Stimulated activated CD8-positive, alpha-beta memory T cell treated with anti-CD3 and anti-CD28 coated beads, Interleukin-2, amount 100 ng/mL, for 1 hour (primary cell): ENCODE measurements at places on chromosomes 7 and 10.

DNA sequence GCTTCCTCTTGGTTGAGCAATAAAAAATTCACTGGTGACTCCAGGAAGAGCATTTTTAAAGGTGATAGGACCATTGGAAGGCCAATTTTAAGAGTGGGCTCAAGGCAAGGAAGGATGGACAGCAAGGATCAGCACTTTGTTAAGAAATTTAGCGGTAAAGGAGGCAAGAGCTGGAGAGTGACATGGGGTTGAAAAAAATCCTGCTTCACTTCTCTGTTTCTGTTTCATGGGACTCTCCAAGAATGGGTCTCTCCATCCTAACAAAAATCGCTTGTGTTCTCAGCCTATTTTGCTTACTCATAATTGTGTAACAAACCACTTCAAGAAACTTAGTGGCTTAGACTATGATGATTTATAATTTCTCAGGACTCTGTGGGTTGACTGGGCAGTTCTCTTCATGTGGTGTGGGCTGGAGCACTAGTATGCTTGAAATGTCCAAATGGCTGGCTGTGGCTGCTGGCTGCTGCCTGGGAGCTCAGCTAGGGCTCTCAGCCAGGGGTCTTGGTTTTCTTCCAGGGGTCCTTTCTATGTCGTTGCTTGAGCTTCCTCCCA, 59.8 kb upstream of the ZNRF2 start:
- DNase-seq: no peak

GRCh38 chr10:30116041-30116491, 56.7 kb upstream of the JCAD start:
- no peak for DNase-seq

- no peak for DNase-seq
Observed at GRCh38 chr10:133453516-133454203, at the start of gene SCART1. TSS of gene SCART1 (plus strand) at chr10:133453945. CDS start at chr10:133453998, 53 bp downstream.

GRCh38 chr7:155721056-155721455, 76.6 kb downstream of the RBM33 start:
- no peak for DNase-seq

DNA sequence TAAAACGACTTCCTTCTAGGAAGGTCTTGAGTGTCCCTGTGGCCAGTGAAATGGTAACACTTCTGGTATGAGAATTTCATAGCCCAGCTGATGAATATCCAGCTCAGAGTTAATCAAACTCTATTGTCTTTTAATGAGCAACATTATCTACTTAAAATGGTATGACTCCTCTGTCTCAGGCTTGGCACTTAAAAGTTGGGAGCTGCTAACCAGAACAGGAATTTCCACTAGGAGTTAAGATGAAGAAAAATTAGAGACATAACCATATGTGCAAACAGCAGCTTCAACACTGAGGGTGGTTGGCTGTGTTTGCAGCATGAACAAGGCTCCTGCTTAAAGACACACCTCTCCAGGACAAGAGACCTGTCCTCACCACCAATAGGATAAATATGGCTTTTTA, 46.8 kb downstream of the CH25H start:
- no peak for DNase-seq

GRCh38 chr7:54838175-54838910, 79.3 kb upstream of the SEC61G start:
- no peak for DNase-seq

- DNase-seq: no peak
Observed at GRCh38 chr10:132554991-132555647, 17.5 kb downstream of the INPP5A start.

GRCh38 chr7:44798649-44799305, 2.3 kb downstream of the PPIA start:
- DNase-seq: no peak

GRCh38 chr7:78677391-78677790, 776.1 kb downstream of the MAGI2 start:
- no peak for DNase-seq

GRCh38 chr7:21169667-21170580, 258.0 kb upstream of the SP4 start:
- no peak for DNase-seq

DNA sequence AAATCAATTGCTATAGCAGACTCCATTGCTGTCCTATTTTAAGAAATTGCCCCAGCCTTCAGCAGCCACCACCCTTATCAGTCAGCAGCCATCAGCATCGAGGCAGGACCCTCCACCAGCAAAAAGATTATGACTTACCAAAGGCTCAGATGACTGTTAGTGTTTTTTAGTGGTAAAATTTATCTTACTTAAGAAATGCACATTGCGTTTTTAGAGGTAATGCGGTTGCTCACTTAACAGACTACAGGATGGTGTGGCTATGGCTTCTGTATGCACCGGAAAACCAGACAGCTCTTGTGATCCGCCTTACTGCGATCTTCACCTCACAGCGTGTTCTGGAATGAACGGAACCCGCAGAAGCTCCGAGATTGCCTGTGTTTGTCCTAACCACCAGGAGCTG, 58.1 kb downstream of the WDR37 start:
- DNase-seq: no peak

GRCh38 chr10:33248638-33249037, 85.8 kb downstream of the NRP1 start:
- no peak for DNase-seq

- no peak for DNase-seq
Observed at GRCh38 chr7:112192236-112193154, 13.7 kb downstream of the DOCK4 start.

DNA sequence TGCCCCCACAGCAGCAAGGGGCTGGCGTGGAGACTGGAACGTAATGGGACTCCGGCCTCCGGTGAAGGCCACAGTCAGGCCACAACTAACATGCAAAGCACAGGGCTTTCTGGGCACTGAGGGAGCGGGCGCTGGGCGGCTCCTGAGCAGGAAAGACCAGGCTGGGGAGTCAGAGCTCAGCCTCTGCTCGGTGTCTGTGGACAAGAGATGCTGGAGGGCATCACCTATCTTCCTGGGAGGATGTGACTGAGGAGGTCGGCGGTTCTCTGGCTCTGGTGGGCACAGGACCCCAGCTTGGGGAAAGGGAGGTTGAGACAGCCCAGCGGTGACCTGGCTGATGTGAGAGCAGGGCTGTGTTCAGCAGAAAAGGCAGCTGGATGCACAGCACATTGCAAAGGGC, 11.7 kb downstream of the CNPY1 start:
- no peak for DNase-seq

DNA sequence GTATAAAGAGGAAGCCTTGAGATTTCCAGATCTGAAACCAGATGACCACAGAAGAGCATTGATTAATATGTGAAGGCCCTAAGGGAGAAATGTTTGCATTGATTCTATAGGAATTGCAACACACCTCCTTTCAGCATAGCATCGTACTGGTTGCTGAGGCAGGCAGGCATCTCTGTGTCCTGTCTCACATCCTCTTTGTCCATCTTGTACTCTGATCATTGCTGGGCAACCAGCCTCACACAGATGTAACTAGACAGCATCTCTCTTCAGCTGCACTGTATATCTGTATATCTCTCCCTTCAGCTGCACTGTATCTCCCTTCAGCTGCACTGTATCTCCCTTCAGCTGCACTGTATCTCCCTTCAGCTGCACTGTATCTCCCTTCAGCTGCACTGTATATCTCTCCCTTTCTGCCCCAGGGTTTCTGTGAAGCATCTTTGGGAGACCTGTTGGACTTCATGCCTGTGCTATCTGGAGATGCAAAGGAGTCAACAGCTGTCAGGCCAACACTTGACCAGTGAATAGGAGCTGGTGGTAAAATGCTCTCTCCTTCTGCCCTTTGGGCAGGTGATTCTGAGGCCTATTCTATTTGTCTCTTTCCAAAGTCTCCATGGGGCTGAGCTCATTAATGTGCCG, 40.3 kb downstream of the TMEM178B start:
- no peak for DNase-seq

DNA sequence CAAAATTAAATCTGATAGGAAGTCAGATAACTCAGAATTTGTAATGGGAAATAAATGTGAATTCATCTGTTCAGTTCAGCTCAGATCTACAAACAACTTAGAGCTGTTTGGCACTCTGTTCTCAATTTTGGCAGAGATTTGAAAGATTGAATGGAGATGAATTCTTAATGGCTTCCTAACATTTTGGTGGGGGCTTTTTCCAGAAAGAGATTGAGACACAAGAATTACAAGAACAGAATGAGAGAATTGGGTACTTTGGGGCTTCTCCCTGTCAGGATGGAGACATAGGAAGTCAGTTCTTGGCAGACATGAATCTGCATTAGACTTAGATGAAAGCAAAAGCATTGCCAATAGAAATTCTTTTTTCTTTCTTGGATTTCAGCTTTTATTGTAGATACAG, 39.0 kb upstream of the PTPRZ1 start:
- no peak for DNase-seq

- DNase-seq: no peak
Observed at GRCh38 chr7:151705636-151706276, 171.2 kb downstream of the PRKAG2 start.

GRCh38 chr10:47053081-47053798, 142.0 kb downstream of the PTPN20 start:
- no peak for DNase-seq

DNA sequence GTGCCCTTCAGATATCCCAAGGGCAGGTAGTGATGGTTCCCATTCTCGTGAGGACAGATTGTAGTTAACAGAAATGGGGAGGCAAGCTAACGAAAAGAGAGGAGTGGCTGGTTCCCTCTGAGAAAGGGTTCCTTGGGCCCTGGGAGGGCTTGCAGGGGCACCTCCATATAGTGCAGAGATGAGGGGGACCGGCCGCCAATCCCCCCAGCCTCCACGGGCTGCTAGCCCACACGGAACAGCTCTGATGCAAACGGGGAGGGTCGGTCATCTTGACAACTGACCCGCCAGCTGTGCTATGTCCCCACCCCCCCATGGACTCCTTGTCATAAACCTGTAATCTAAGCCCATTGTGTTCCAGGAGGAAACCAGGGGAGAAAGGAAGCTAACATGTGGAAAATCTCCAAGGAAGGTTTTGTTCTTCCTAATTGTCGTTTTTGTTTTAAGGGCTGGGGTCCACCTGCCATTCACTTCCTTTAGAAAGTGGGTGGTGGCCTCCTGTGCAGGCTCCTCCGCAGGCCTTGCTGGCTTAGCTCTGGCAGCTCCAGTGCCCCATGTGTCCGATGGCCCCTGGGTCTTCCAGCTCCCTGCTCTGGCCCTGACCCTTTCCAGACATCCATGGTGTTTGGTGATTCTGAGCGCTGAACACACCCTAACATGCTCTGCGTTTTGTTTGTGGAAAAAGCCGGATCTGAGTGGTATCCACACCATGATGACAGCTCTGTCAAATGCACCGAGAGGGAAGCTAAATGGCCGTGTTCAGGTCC, 15.9 kb downstream of the ADCY1 start:
- DNase-seq: no peak

- no peak for DNase-seq
Observed at GRCh38 chr7:143248761-143249354, 14.4 kb upstream of the GSTK1 start.

GRCh38 chr10:132518572-132519381, 18.8 kb upstream of the INPP5A start:
- no peak for DNase-seq

DNA sequence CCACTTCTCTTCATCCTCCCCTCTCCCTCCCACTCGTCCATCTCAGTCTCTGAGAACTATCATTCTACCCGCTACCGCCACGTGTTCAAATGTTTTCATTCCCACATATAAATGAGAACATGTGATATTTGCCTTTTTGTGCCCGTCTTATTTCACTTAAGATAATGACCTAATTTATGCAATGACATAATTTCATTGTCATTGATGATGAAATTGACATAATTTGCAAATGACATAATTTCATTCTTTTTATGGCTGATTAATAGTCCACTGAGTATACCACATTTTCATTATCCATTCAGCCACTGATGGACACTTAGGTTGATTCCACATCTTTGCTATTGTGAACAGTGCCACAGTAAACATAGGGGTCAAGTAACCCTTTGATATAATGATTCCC, 292.3 kb downstream of the GRID1 start:
- DNase-seq: no peak

DNA sequence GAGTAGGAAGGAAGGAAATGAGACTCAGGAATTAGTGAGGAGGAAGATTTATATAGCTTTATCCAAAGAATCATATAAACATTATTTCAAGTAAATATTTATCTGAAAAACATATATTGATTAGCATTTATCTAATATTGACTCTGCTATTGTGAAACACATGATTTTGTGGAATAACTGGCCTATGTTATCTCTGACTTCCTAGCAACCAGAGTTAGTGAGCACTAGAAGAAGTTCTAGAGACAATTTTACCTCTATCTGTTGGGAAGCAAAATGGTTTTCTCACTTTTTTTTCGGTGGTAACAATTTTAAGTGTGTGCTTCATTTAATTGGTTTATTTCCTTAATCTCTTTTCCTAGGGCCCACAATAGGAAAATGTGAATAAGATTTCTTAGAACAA, 21.6 kb downstream of the MDFIC start:
- DNase-seq: no peak

GRCh38 chr7:74272305-74273038, 16.7 kb upstream of the CLIP2 start:
- DNase-seq: no peak

- no peak for DNase-seq
Observed at GRCh38 chr10:6987536-6987945, 407.5 kb upstream of the PRKCQ start.
